ENCODE measurements at places on chromosomes 1 and 21.

DNA sequence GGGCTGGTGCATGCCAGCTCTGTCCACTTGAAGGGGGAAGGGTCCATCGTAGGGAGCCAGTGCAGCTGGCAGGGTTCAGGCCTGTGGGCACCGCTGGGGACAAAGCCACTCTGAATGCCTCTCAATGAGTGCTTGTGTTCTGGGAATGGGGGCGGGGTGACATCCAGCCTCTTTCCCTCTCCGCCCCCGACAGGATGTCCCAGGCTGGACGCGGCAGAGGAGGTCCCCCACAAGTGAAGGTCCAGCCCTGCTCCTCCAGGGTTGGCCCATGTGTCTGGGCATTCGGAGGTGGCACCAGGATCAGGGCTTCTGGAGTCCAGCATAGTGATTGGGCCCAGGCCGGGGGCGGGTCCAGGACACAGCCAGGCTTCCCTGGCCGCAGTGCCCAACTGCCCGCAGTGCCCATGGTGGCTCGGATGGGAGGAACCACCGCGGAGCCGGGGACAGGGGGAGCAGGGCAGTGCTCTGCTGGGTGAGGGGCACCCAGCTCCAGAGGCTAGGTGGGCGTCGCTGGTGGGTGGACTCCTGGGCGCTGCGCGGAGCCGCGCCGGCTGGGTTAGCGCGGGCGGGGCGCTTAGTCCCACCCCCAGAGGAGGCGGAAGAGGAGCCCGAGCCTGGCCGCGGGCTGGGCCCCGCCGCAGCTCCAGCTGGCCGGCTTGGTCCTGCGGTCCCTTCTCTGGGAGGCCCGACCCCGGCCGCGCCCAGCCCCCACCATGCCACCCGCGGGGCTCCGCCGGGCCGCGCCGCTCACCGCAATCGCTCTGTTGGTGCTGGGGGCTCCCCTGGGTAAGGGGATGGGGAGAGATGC lies at the start of gene SHISA4:
SHISA4 (plus strand) TSS at position 617 of the 808 bp plus-strand sequence; CDS start at position 714, 97 bp downstream.
- H3K36me3 ChIP-seq = peaks cover 2% of the 10 kb centered on the region
- H3K27me3 ChIP-seq = no peaks in the 10 kb centered on the region
- peak within 1 kb of the TSS; percentile 90 for H3K4me3 ChIP-seq
- DNase-seq = peak; percentile 84
- H3K27ac ChIP-seq = peak within 1 kb of the TSS; percentile 41

DNA sequence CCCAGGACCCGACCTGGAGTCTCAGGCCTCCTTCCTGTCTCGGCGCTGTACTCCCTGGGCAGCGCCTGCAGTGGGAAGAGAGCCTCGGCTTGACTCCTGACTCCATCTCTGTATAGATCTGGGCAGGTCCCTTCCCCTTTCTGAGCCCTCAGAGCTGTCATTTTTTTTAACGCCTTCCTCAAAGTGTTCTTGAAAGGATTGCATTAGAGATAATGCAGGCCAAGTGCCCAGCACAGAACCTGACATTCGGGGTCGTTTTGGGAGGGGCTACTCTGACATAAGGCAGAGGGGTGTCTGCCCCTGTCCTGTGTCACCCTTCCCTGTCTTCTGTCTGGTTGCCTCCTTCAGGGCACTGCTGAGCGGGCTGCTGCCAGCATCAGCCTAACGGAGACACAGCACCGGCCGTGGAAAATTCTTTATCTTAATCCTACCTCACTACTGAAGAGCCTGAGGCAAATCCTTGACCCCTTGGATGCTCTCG lies 271.6 kb downstream of the TRABD2B start:
- no peak for DNase-seq
- H3K27me3 ChIP-seq = peaks cover 38% of the 10 kb centered on the region
- H3K4me1 ChIP-seq = peaks cover 21% of the 10 kb centered on the region
- peak overlapping the region; percentile 26 for H3K4me3 ChIP-seq
- H3K36me3 ChIP-seq = no peaks in the 10 kb centered on the region
- no peak overlapping the region for H3K27ac ChIP-seq

DNA sequence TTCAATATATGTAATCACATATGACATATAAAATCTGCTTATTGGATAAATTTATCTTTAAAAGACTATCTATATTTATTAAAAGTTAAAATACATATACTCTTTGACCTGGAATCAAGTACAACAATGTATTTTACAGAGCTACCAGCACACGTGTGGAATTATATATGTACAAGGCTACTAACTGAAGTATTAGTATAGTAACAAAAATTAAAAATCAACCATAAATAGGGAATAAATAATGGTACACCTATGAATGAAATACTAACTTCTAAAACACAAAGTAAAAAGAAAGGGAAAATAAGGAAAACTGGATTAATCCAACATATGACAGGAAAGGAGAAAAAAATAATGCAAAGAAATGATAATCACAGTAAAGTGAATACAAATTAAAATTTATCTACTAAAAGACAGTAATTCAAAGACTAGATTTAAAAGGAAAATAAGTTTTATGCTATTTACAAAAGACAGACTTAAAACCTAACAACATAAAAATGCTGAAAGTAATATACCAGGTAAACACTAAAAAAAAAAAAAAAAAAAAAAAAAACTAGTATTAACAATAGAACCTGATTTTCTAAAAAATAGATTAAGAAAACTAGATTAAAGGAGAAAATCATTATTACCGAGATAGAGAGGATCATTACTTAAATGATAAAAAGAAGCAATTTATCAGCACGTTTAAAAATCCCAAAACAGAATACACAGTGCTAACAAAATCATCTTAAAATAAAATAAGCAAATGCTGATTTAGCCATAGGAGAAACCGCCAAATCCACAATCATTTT lies 27.9 kb downstream of the MRPL39 start:
- H3K27me3 ChIP-seq = no peaks in the 10 kb centered on the region
- H3K4me1 ChIP-seq = no peaks in the 10 kb centered on the region
- H3K4me3 ChIP-seq = no peak overlapping the region
- peaks cover 2% of the 10 kb centered on the region for H3K36me3 ChIP-seq
- no peak for DNase-seq

DNA sequence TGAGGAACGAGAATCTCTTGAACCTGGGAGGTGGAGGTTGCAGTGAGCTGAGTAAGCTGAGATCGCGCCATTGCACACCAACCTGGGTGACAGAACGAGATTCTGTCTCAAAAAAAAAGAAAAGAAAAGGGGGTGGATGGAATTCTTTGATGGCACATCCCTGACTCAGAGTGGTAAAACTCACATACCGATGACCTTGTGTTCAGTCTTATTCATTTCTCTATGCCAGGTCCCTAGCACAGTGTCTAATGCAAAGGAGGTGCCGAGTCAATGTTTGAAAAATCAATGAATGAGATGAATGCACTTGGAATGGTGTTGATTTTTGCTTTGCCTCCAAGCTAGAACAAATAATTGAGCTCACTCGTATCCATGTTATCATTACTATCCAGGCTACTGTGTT lies 18.5 kb upstream of the FAM20B start:
- H3K27ac ChIP-seq = no peak overlapping the region
- peaks cover 8% of the 10 kb centered on the region for H3K4me1 ChIP-seq
- no peak for DNase-seq
- H3K4me3 ChIP-seq = no peak overlapping the region
- no peaks in the 10 kb centered on the region for H3K36me3 ChIP-seq
- H3K27me3 ChIP-seq = no peaks in the 10 kb centered on the region

- DNase-seq = no peak
- H3K4me3 ChIP-seq = peak overlapping the region; percentile 47
- no peaks in the 10 kb centered on the region for H3K27me3 ChIP-seq
- H3K27ac ChIP-seq = peak overlapping the region; percentile 16
- peaks cover 10% of the 10 kb centered on the region for H3K4me1 ChIP-seq
Measured at GRCh38 chr1:89198081-89198480, 661 bp downstream of the GBP4 start.

DNA sequence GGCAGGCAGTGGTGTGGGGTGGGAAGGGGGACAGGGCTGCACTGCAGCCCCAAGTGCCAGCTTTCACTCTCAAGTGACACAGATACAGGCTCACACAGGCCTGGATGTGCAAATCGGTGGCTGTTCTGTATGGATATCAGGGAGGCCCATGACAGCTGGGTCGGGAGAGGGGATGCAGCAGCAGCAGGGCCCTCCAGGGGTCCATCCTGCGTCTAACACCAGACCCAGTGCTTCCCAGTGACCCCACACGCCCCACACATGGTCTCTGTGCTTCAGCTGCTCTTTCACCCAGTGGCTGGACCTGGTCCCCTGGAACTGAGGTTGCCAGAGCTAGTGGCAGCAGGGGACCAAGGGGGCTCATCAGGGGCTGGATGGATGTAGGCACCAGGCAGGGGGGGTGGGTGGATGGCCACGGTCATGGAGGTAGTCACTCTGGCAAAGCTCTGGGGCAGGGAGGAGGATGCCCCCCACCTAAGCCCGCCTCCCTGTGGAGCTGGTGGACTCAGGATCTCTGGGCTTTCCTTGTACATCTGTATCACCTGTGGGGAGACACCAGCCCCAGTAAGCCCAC lies 13.9 kb downstream of the BTBD19 start:
- H3K4me3 ChIP-seq = no peak overlapping the region
- no peak overlapping the region for H3K27ac ChIP-seq
- peaks cover 22% of the 10 kb centered on the region for H3K4me1 ChIP-seq

- H3K27ac ChIP-seq = no peak overlapping the region
- no peaks in the 10 kb centered on the region for H3K4me1 ChIP-seq
- H3K27me3 ChIP-seq = no peaks in the 10 kb centered on the region
- peaks cover 36% of the 10 kb centered on the region for H3K36me3 ChIP-seq
- H3K4me3 ChIP-seq = no peak overlapping the region
Measured at GRCh38 chr1:100219883-100220282, 29.8 kb downstream of the DBT start.

DNA sequence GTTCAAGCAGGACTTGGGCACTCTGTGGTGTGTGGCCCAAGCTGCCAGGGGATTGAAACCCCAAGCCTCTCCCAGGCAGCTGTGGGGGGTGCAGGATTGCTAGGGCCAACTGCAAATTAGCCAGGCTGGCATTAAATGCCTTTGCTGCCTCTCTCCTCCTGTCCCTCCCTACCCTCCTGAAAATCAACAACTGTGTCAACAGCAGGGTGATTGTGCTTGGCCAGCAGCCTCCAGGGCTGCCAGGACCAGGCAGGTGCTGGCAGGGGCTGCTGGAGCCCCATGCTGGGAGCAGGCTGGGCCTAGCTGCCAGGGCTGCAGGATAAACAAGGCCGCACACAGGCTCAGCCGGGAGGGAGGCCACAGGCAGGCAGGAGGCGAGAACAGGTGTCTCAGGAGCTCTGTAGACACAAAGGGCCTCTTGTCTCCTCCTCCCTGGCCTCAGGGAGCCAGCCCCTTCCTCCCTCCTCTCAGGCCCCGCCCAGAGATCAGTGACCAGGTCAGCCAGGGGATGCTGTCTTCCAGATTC lies 11.4 kb downstream of the SOX13 start:
- H3K27me3 ChIP-seq = no peaks in the 10 kb centered on the region
- H3K4me3 ChIP-seq = no peak overlapping the region
- no peaks in the 10 kb centered on the region for H3K36me3 ChIP-seq
- H3K27ac ChIP-seq = peak overlapping the region; percentile 57
